Stimulated activated CD8-positive, alpha-beta memory T cell treated with anti-CD3 and anti-CD28 coated beads, Interleukin-7, amount 100 ng/mL, for 4 hours (primary cell): ENCODE measurements at places on chromosomes 5 and 9.

- DNase-seq, result no peak
These were observed 59.5 kb downstream of the LNPEP start for GRCh38 chr5:96995419-96995818.

GRCh38 chr5:113273948-113274347 is 160.8 kb downstream of the TSSK1B start:
- no peak for DNase-seq

- DNase-seq, result no peak
These were observed 16.7 kb downstream of the PDLIM4 start for GRCh38 chr5:132274050-132274792.

GRCh38 chr5:9445826-9446388 is 100.0 kb downstream of the SEMA5A start:
- DNase-seq, result no peak

- DNase-seq, result no peak
These were observed 302.9 kb downstream of the CEMIP2 start for GRCh38 chr9:71465392-71465791.
